ENCODE measurements at places on chromosomes 12 and 14.

- no peaks in the 10 kb centered on the region for H3K36me3 ChIP-seq
- H3K27me3 ChIP-seq: peaks cover 58% of the 10 kb centered on the region
These were observed 5.8 kb downstream of the ASCL4 start for GRCh38 chr12:107780298-107780697.

GRCh38 chr12:102891756-102892155, 25.3 kb downstream of the PAH start:
- no peaks in the 10 kb centered on the region for H3K36me3 ChIP-seq
- H3K4me3 ChIP-seq: no peak overlapping the region
- H3K27ac ChIP-seq: no peak overlapping the region

DNA sequence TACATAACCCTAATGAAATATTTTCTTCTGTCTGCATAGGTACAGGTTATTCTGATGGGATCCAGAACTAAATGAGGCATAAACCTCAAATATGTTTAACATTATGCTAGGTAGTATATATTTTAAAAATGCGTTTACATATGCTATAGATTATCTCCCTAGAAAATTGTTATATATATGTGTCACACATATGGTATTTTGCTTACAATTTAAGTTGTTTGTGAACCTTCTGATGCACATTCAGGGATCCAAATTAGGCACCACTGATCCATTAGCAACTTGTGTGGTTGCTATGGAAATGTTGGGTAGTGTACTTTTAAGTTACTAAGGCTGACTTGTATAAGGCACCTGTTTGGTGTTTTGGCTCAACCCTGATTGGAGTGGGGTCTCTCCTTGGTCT, 456.7 kb downstream of the AEBP2 start:
- DNase-seq: no peak
- H3K27me3 ChIP-seq: no peaks in the 10 kb centered on the region
- no peaks in the 10 kb centered on the region for H3K4me1 ChIP-seq
- no peak overlapping the region for H3K4me3 ChIP-seq
- no peaks in the 10 kb centered on the region for H3K36me3 ChIP-seq

DNA sequence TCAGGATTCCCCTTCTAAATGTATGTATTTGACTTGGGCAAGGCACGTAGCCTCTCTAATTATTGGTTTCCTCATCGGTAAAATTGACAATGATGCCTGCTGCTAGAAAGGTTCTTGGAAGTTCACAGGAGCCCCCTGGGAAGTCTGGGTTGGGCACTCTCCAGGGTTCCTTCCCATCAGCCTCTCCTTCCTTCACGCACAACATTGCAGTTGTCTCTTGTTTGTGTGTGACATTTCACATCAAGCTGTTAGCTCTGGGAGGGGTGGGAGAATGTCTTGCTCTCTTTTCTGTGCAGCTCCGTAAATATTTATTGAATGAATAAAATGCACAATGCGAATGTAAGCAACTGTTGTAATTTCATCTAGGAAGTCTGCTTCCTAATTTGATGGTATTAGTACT, 153.2 kb upstream of the PRICKLE1 start:
- H3K36me3 ChIP-seq: no peaks in the 10 kb centered on the region
- no peaks in the 10 kb centered on the region for H3K27me3 ChIP-seq
- no peaks in the 10 kb centered on the region for H3K4me1 ChIP-seq
- no peak overlapping the region for H3K27ac ChIP-seq

DNA sequence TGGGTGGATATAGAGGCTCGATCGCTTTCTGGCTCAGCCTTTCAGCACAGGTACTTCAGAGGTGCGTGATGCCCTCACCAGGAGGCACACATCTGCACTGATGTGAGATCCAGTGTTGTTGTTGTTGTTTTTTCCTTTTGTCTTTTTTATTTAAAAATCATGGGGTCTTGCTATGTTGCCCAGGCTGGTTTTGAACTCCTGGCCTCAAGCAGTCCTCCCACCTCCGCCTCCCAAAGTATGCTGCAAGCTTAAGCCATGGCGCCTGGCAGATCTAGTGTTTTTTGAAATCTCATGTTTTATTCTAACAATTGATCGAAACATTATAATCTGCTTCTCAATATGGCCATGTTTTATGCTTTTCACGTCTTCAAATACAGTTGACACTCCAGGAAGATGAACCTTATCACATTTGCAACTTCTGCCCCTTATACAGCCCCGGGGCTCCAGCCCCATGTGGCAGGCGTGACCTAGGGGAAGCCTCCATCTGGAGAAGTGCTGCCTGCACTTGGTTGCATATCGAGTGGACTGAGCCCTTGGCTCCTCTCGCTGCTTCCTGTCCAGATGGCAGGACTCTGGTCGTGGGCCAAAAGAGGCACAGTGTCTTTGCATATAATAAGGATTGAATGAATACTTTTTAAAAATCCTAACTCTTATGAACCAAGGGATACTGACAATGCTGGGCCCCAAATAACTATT, 71.7 kb downstream of the TRAF3 start:
- H3K27me3 ChIP-seq: no peaks in the 10 kb centered on the region
- H3K4me1 ChIP-seq: peaks cover 8% of the 10 kb centered on the region
- peak overlapping the region; percentile 10 for H3K27ac ChIP-seq
- peaks cover 9% of the 10 kb centered on the region for H3K36me3 ChIP-seq

DNA sequence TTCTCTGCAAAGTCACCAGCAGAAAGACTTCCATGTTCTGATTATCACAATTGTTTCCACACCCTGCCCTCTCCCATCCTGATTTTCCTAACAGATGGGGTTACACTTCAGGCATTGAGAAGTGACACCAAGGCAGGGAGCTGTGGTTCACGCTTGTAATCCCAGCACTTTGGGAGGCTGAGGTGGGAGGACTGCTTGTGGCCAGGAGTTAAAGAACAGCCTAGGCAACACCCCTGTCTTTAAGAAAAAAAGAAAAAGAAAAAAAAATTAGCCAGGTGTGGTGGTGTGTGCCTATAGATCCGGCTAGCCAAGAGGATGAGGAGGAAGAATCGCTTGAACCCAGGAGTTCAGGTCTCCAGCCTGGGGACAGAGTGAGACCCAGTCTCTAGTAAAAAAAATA, 5.2 kb downstream of the PPP1CC start:
- H3K27me3 ChIP-seq: no peaks in the 10 kb centered on the region
- no peak for DNase-seq
- peaks cover 19% of the 10 kb centered on the region for H3K36me3 ChIP-seq
- H3K4me3 ChIP-seq: peak overlapping the region; percentile 54

- peaks cover 2% of the 10 kb centered on the region for H3K27me3 ChIP-seq
- H3K4me3 ChIP-seq: no peak overlapping the region
- DNase-seq: no peak
- no peaks in the 10 kb centered on the region for H3K4me1 ChIP-seq
These were observed 190.4 kb upstream of the DIO3 start for GRCh38 chr14:101370593-101371569.

DNA sequence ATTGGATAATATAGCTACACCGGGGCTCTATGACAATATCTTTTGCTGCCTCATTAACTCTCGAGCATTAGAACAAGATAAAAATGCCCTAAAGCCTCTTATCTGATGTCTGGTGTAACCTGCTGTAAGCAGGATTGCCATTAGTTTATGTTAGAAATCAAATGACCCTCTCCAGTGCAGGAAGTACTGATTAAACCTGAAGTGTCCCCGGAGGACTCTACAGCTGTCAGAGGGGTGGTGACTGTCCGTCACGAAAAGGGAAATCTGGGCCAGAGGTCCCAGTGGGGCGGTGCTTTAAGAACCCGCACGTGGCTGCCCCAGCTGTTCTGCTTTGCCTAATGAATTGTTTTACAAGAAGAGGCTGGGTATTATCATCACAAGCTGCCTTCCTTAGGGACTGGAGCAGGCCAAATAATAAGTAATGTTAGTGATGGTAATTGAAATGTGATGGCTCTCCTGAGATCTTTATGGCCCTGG, 55.7 kb downstream of the LIN52 start:
- peaks cover 9% of the 10 kb centered on the region for H3K4me1 ChIP-seq
- no peaks in the 10 kb centered on the region for H3K27me3 ChIP-seq
- no peak overlapping the region for H3K27ac ChIP-seq
- H3K36me3 ChIP-seq: peaks cover 13% of the 10 kb centered on the region
- H3K4me3 ChIP-seq: no peak overlapping the region
- DNase-seq: no peak

DNA sequence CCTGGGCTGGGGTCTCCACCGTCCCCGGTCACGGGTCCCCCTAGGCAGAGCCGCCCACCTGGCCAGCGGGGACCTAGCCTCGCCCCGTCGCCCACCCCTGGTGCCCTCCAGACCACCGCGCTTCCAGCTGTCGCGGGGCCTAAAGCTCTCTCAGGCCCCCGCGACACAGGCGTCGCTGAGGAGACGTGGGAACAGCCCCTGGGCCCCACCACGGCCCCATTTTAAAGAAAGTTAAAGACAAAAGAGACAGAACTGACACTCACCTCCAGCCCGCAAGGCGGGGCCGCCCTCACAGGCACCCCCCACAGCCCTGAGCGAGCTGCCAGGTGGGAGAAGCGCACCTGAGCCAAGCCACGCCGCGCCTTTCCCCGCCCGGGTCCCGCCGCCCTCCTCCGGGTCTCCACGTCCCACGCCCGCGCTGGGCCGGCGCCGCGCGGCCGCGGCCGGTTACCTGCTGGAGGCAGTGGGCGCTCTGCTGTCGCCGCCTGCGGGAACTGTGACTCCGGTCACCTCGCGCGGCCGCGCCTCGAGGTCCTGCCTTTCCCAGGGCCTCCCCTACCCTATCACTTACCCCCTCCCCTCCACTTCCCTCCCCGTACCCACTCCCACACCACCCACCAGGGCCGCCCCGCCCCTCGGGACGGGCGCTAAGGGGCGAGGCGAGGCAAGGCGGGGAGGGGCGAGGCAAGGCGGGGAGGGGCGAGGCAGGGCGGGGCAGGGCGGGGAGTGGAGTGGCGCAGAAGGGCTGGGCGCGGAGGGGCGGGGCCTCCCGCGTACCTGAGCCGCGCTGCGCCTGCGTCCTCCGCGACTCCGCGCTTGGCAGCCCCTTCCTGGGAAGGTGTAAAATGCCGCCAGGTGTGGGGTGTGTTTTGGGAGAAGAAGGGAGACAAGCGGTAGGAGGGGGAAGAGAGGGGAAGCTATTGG, 31.2 kb downstream of the TC2N start:
- peaks cover 33% of the 10 kb centered on the region for H3K36me3 ChIP-seq
- H3K27ac ChIP-seq: peak overlapping the region; percentile 77
- H3K4me1 ChIP-seq: peaks cover 46% of the 10 kb centered on the region
- DNase-seq: peak; percentile 86

- peaks cover 61% of the 10 kb centered on the region for H3K4me1 ChIP-seq
- DNase-seq: no peak
- no peaks in the 10 kb centered on the region for H3K27me3 ChIP-seq
- peak overlapping the region; percentile 23 for H3K4me3 ChIP-seq
- peak overlapping the region; percentile 92 for H3K27ac ChIP-seq
These were observed 2.5 kb upstream of the AMIGO2 start for GRCh38 chr12:47082283-47082682.

DNA sequence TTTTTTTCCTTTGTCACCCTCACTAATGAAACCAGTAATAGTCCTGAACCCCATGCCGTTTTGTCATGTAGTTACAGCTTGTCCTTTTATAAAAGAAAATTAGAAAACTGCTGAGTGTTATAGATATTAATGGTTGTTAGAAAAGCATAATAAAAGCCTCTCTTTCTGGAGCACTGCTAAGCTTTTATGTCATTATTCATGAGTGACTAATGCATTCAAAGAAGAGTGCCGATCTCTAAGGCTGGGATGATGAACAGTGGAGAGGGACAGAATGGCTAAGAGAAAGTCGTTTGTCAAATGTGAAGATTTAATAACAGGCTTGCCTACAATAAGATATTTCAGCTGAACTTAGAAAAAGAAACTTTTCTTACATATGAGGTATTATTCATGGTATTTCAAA, 121.6 kb downstream of the MGAT4C start:
- H3K27me3 ChIP-seq: no peaks in the 10 kb centered on the region
- DNase-seq: no peak
- H3K4me3 ChIP-seq: no peak overlapping the region
- no peaks in the 10 kb centered on the region for H3K36me3 ChIP-seq
- H3K4me1 ChIP-seq: no peaks in the 10 kb centered on the region

DNA sequence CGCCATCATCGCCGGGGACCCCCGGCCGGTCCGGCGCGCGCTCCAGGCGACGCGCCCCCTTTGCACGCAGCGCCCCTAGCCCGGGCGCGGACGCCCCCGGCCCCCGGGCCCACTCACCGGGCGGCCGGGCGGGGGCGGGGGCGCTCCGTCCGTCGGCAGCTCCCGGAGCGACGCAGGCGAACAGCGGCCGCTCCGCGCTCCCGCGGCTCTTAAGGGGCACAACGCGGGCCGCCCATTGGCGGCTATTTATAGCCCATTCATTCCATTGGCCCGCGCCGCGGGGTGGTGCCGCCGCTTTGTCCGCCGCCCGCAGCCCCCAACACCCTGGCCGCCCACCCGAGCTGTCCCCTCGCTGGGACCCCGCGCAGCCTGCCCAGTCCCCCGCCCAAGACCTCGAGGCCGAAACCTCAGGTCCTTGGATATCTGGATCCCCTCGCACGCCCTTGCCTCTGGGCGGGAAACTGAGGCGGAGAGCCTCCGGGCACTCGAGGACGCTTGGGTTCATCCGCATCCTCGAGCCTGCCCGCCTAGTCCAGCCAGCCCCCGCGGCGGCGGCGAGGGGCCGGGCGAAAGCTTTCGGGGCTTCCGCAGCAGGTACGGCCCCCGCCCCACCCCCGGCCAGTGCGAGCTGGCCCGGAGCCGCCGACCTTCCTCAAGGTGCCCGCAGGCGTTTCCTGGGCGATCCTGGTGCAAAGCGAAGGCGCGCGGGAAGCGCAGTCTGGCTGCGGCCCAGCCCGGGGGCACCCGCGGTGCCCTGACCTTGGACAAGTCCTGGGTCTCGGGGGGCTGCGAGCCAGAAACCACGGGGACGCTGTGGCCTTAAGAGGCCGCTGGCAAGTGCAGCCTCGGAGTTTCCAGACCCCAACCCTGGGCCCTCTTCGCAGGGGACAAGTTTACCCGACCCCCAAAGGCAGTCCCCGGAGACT, at the start of gene CKB:
Gene CKB (minus strand): TSS at position 182 of the 926 bp plus-strand sequence. CDS start 337 bp downstream, outside the sequence.
- H3K4me3 ChIP-seq: peak within 1 kb of the TSS; percentile 40
- peaks cover 18% of the 10 kb centered on the region for H3K27me3 ChIP-seq
- no peak for DNase-seq

GRCh38 chr12:44031472-44032185, 195.7 kb downstream of the TMEM117 start:
- no peaks in the 10 kb centered on the region for H3K27me3 ChIP-seq
- no peaks in the 10 kb centered on the region for H3K36me3 ChIP-seq
- H3K4me1 ChIP-seq: no peaks in the 10 kb centered on the region
- no peak for DNase-seq

- DNase-seq: no peak
- peaks cover 58% of the 10 kb centered on the region for H3K36me3 ChIP-seq
- H3K4me3 ChIP-seq: no peak overlapping the region
- H3K4me1 ChIP-seq: peaks cover 58% of the 10 kb centered on the region
- no peaks in the 10 kb centered on the region for H3K27me3 ChIP-seq
These were observed 70.0 kb downstream of the CHST11 start for GRCh38 chr12:104526751-104527150.

All from activated naive CD8-positive, alpha-beta T cell treated with anti-CD3 and anti-CD28 coated beads, Interleukin-2, amount 10 ng/mL, durations not matched to agents 7 days and 5 days (primary cell).